ENCODE measurements at places on chromosomes 12 and 14. TPM values are rescaled to one million over a fixed set of nuclear protein-coding genes. Genes with fewer than 3 reads are reported as not detected.
A peak's percentile ranks its signal among the peaks of the same experiment; 100 is the strongest.

DNA sequence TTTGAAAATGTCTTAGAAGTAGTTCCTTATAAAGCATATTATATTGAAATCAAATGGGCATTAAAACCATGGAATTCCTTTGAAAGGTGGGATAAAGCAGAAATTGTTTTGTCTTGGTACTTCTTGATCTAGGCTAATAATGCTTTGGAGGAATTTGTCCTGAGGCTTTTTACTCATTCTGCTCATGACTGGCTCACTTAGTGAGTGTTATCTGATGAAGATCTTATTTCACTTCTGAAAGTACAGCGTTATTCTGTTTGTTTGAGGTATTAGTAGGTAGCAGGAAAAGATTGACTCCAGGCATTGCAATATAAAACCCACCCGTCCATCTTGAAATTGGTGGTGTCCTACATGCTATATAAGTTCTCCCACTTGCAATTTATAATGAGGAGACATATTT lies 5.5 kb downstream of the C12orf71 start:
- no peak for DNase-seq

Gene PRIM1
- 23.6 TPM for polyA plus RNA-seq

DNA sequence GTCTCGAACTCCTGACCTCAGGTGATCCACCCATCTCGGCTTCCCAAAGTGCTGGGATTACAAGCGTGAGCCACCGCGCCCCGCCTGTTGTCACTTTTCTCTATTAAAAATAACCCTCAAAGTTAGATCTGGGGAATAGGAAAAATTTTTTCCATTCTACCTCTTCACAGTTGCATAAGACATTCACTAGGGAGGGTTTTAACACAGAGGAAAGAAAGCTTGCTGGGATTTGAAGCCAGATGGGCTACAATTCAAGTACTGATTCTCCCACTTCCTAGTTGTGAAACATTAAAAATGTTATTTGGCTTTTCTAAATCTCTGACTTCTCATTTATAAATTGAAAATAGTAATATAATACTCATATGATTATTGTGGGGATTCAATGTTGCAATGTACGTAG lies 23.3 kb upstream of the SLC15A5 start:
- DNase-seq = no peak

Gene HEATR5A
- 20.1 TPM for polyA plus RNA-seq

Gene PRKD1
- polyA plus RNA-seq = 34.4 TPM

Gene ABCC9
- polyA plus RNA-seq = 21.5 TPM

DNA sequence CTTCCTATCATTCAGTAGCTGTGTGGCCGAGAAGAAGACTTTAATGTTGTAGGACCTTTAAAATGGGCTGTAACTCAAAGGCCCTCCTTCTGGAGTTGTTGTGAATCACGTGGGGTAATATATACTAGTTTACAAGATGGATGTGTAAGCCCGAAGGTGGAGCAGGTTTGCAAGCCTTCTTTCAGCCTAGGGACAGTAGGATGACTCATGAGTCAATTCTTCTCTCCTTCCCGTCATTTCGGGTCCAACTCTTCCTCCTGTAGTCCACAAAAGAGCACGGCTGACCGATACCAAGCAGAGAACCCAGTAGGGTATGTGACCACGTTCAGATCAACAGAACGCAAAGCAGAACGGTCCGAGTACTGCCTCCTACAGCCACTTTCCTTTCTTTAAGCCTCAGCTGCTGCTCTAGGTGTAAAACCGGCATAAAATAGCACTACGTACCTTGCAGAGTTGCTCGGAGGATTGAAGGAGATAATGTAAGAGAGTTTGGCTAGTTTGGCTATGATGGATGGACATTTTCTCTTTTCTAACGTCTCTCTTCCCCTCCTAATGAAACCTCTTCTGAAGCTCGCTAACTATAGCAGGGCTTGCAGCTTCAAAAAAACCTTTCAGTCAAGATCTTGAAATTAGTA lies 1.3 kb upstream of the RASSF3 start:
- DNase-seq = no peak

DNA sequence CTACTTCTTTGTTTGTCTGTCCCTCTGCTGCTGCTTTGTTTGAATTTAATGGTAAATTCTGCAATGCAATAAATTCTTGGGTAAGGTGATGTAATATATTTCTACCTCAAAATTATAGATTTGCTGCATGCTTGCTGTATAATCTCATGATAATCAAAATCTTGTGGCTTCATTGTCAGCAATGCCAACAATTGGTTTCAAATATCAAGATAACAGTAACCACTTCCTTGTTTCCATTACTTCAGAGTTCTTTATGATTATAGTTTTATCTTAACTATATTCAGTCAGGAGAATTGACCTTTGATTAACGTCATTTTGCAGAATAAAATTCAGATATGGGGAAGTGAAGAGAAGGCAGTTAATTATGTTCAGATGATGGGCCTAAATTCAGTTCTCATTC lies 30.2 kb upstream of the RNU6-8 start:
- no peak for DNase-seq

DNA sequence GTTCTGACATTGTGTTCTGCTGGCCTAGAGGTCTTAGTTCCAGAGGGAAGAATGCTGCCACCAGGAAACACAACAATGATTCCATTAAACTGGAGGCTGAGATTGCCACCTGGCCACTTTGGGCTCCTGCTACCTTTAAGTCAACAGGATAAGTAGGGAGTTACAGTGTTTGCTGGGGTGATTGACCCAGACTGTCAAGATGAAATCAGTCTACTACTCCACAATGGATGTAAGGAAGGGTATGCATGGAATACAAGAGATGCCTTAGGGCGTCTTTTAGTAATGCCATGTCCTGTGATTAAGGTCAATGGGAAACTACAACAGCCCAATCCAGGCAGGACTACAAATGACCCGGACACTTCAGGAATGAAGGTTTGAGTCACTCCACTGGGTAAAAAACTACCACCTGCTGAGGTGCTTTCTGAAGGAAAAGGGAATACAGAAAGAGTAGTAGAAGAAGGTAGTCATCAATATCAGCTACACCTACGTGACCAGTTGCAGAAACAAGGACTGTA lies 852.6 kb downstream of the LRFN5 start:
- DNase-seq = no peak

Gene CABP1
- polyA plus RNA-seq = 2.3 TPM

Gene NKX2-1
- not detected for polyA plus RNA-seq

Gene CDCA4
- polyA plus RNA-seq = 19.2 TPM

Gene KCNK10
- polyA plus RNA-seq = 0.19 TPM

Gene TMEM63C
- 0.86 TPM for polyA plus RNA-seq

DNA sequence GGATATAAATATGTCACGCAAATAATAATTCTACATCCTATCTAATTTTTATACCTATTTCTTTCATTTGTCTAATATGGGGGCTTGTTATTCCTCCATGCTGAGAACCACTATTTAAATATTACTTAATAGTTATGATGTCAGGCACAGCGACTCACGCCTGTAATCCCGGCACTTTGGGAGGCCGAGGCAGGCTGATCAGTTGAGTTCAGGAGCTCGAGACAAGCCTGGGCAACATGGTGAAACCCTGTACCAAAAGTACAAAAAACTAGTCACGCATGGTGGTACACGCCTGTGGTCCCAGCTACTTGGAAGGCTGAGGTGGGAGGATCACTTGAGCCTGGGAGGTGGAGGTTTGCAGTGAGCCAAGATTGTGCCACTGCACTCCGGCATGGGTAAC lies 45.2 kb downstream of the GXYLT1 start:
- DNase-seq = no peak

Gene ANO2
- polyA plus RNA-seq = 1.8 TPM

Gene COX8C
- polyA plus RNA-seq = not detected

- no peak for DNase-seq
Observed at GRCh38 chr14:45906257-45906656, 653.3 kb upstream of the MIS18BP1 start.

Gene TMEM263
- polyA plus RNA-seq = 121 TPM

DNA sequence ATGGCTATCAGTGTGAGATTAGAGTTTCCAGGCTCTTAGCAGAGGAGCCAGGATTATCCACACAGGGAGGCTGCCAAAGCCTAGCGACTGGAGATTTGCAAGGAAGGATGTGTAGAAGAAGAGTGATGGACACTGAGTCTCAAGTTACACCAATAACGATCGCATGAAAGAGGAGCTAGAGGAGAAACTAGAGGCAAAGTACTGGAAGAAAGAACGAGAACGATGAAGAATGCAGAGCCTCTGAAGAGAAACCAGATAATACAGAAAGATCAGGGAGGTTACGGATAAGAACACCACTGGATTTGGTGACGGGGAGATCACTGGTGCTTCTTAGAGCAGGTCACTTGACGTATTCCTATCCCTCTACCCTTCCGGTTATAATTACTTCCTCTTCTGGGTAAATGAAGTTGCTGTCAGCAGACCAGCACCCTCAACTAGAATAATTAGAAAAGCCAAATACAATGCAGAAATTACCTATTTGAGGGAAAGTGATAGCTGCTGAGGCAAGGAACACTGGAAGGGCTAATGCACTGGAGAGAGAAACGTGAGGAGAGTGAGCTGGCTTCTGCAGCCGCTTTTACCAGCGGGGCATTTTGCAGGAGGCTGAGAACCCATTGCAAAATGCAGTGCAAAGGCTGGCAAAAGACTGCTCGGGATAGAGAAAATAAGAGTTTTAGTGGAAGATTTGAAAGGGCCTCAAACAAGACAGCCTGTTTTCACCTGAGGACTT lies 93.1 kb upstream of the HIF1A start:
- DNase-seq = no peak

DNA sequence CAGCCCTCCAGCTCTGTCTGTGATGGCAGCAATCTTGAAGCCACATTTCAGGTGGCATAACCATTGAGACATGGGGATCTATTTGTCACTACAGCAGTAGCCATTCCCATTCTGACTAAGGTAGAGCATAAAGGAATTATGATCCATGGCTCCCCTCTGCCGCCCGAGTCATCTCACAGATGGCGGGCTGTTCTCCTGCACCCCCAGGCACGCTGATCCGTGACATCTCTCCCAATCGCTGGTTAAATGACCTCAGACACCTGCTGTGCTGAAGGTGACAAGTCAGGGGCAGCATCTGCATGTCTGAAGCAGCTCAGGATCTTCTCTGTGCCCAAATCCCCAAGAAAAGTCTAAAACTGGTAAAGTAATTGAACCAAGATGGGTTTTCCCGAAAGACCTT lies 124.3 kb downstream of the ZFP36L1 start:
- no peak for DNase-seq

- no peak for DNase-seq
Observed at GRCh38 chr12:76024942-76025600, 6.5 kb downstream of the PHLDA1 start.

Gene DGKA
- 22.6 TPM for polyA plus RNA-seq

- DNase-seq = no peak
Observed at GRCh38 chr12:116113398-116114130, 163.9 kb downstream of the MED13L start.

DNA sequence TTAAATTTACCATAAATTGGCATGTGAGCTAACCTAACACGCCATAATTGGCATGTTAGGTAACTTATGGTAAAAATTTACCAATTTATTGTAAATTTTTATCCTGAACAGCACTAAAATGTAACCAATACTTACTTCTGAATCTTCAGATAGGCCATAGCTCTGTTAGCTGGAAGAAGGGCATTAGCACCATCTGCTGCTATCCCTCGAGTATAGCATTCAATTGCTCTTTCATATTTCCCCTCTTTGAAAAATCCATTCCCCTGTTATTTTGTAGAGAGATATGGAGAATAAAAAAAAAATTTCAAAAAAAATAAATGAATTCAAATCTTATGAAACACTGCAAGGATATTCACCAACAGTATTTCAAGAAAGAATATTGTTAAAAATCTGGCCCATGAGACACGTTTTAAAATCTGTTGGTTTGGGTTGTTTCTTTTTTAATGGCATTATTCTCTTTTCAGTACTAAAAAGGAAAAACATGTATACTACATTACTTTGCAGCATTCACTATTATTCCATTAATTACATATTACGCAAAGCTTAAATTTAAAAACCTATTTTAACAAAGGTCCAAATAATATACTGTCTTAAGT lies 19.1 kb downstream of the RPAP3 start:
- peak; percentile 6 for DNase-seq

GRCh38 chr12:13959131-13959723 lies 22.2 kb downstream of the GRIN2B start:
- DNase-seq = no peak

Gene KDM5A
- 38.7 TPM for polyA plus RNA-seq

- DNase-seq = peak; percentile 84
Observed at GRCh38 chr12:124906606-124907261, 7.7 kb downstream of the UBC start.

DNA sequence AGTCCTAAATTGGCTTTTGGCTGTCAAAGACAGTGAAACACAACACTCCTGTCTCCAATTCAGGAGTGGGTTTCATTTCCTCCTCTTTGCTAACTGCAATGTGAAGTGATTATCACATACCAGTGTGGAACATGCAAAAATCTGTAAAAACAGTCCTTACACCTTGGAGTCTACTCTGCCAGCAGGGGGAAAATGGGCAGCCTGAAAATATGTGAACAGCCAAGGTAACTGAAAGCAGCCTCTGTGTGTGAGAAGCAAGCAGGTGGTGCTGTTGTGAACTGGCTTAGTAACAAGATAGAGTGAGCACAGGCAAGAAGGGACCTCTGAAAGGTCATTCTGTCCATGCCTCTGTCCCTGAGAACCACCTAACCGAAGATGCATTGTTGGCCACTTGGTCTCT lies 6.0 kb downstream of the PRMT8 start:
- DNase-seq = no peak

GRCh38 chr14:104246401-104247335 lies 108.3 kb downstream of the KIF26A start:
- DNase-seq = no peak

DNA sequence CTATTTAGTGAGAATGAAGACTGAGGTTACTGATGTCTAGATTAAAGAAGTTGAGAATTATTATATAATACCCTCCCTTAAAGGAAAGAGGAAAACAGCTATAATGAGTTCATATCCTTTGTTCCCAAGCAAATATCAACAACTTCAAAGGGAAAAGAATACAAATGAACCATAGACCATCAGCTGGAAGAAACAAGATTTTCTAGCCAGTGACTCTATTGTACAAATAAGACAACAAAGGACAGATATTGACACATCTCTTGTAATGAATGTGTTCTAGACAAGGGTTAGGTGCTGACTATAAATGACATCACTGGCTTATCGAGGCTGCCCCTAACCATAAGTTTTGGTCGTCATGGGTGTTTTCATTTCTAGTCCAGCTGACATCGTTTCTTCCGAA lies 48.2 kb downstream of the SLC38A4 start:
- no peak for DNase-seq

Gene ADCY6
- 87.0 TPM for polyA plus RNA-seq

Data from left renal pelvis (tissue), 4 donors.